Mesangial cell (primary cell): ENCODE measurements at places on chromosomes 2 and 18. TPM values are rescaled to one million over a fixed set of nuclear protein-coding genes. Genes with fewer than 3 reads are reported as not detected.

TUBA3E gene
- total RNA-seq = not detected in 2 replicates

MEP1B gene
- total RNA-seq = not detected in 2 replicates

BCL2 gene
- 2.3 and 16.0 TPM in 2 replicates for total RNA-seq

TXNDC2 gene
- total RNA-seq = 0.13 TPM in 1 of 2 replicates, not detected in the other

GKN1 gene
- not detected in 2 replicates for total RNA-seq

RGPD4 gene
- not detected in 2 replicates for total RNA-seq

LINC00305 gene
- total RNA-seq = not detected in 2 replicates

GRB14 gene
- 25.1 and 51.3 TPM in 2 replicates for total RNA-seq

CXCR1 gene
- total RNA-seq = not detected in 2 replicates

COL3A1 gene
- total RNA-seq = 123 and 540 TPM in 2 replicates
